Endodermal cell (in vitro differentiated cells): ENCODE measurements at places on chromosomes 3 and 15. TPM values are rescaled to one million over a fixed set of nuclear protein-coding genes. Genes with fewer than 3 reads are reported as not detected.

GRCh38 chr3:130088061-130088460 lies 6.4 kb downstream of the ALG1L2 start:
- no peaks in the 10 kb centered on the region for H3K27me3 ChIP-seq
- no peak overlapping the region for H3K27ac ChIP-seq
- no peaks in the 10 kb centered on the region for H3K36me3 ChIP-seq
- H3K4me1 ChIP-seq: no peaks in the 10 kb centered on the region

DNA sequence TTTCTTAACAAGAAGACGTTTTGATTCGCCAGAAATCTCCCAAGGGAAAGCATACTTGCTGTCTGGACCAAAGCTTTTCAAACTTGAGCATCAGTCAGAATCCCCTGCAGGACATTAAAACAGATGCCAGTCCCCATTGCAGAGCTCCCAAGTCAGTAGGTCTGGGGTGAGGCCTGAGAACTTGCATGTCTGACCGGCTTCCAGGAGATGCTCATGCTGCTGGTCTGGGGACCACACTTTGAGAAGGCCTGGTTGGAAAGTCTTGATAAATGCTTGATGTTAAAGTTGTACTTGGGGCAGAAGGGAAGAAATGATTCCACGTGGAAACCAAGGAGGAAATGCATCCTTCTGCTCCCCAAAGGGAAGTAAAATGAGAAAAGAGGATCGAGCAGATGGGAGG lies 24.3 kb upstream of the CAV3 start:
- H3K36me3 ChIP-seq: no peaks in the 10 kb centered on the region
- no peak overlapping the region for H3K27ac ChIP-seq
- no peak overlapping the region for H3K4me3 ChIP-seq
- peaks cover 18% of the 10 kb centered on the region for H3K27me3 ChIP-seq
- no peak for DNase-seq
- H3K4me1 ChIP-seq: peaks cover 3% of the 10 kb centered on the region

GRCh38 chr15:58046467-58046866 lies 19.0 kb downstream of the ALDH1A2 start:
- H3K36me3 ChIP-seq: no peaks in the 10 kb centered on the region
- no peak overlapping the region for H3K27ac ChIP-seq
- H3K27me3 ChIP-seq: peaks cover 66% of the 10 kb centered on the region
- H3K4me3 ChIP-seq: no peak overlapping the region
- DNase-seq: no peak
- H3K4me1 ChIP-seq: no peaks in the 10 kb centered on the region

- DNase-seq: no peak
- H3K27ac ChIP-seq: no peak overlapping the region
- H3K4me1 ChIP-seq: no peaks in the 10 kb centered on the region
- no peaks in the 10 kb centered on the region for H3K27me3 ChIP-seq
- H3K36me3 ChIP-seq: no peaks in the 10 kb centered on the region
These were observed 78.9 kb downstream of the FAM81A start for GRCh38 chr15:59516655-59517461.

GRCh38 chr15:66763186-66764071 lies 61.4 kb downstream of the SMAD6 start:
- H3K4me1 ChIP-seq: peaks cover 11% of the 10 kb centered on the region
- H3K27ac ChIP-seq: no peak overlapping the region
- no peaks in the 10 kb centered on the region for H3K27me3 ChIP-seq
- H3K36me3 ChIP-seq: peaks cover 50% of the 10 kb centered on the region

GRCh38 chr3:125090649-125091048 lies 34.9 kb upstream of the HEG1 start:
- no peaks in the 10 kb centered on the region for H3K4me1 ChIP-seq
- no peaks in the 10 kb centered on the region for H3K36me3 ChIP-seq
- H3K4me3 ChIP-seq: no peak overlapping the region
- H3K27me3 ChIP-seq: no peaks in the 10 kb centered on the region

The ITIH4 gene
- total RNA-seq: 4.6 and 6.2 TPM in 2 replicates

DNA sequence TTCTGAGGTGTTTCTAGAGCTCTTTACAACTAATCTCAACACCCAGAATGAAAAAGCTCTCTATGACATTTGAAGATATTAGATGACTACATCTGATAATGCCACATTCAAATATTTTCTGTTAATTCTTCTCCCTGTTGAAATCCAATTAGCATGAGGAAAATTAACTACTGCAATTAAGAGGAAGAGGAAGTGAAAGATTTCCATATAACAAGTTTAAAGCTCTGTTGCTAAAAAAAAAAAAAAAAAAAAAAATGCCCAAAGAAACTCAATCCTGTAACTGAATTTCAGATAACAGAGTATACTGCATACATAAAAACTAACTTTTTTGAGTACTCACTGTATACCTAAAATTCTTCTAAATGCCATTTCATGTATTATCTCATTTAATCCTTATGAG lies 109.8 kb downstream of the TNIK start:
- no peak for DNase-seq
- peaks cover 66% of the 10 kb centered on the region for H3K27me3 ChIP-seq
- H3K36me3 ChIP-seq: no peaks in the 10 kb centered on the region
- no peak overlapping the region for H3K27ac ChIP-seq
- H3K4me3 ChIP-seq: no peak overlapping the region
- peaks cover 6% of the 10 kb centered on the region for H3K4me1 ChIP-seq

- H3K27me3 ChIP-seq: no peaks in the 10 kb centered on the region
- H3K4me1 ChIP-seq: no peaks in the 10 kb centered on the region
- H3K36me3 ChIP-seq: no peaks in the 10 kb centered on the region
- DNase-seq: no peak
These were observed 30.5 kb downstream of the MINDY4B start for GRCh38 chr3:150874666-150875219.

The MNS1 gene
- 4.5 and 4.6 TPM in 2 replicates for total RNA-seq

DNA sequence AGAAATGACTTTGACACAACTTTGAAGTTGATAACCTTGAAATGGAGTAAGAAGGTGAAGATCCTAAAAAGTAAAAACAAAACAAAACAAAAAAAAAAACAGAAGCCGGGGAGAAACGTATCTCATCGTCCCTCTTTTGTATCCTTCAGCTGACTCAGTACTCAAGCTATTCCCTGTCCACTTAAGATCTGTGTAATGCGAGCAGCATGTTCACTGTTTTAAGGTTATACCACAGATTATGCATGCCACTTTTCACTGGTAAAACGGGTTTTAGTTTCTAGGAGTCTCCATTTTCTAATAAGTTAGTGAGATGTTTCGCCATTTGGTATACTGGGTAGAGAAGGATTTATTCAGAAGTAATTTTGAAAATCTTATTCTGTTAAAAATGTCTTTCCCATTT lies 324.3 kb downstream of the FEZF2 start:
- no peak overlapping the region for H3K27ac ChIP-seq
- no peak for DNase-seq
- no peak overlapping the region for H3K4me3 ChIP-seq
- H3K27me3 ChIP-seq: no peaks in the 10 kb centered on the region

DNA sequence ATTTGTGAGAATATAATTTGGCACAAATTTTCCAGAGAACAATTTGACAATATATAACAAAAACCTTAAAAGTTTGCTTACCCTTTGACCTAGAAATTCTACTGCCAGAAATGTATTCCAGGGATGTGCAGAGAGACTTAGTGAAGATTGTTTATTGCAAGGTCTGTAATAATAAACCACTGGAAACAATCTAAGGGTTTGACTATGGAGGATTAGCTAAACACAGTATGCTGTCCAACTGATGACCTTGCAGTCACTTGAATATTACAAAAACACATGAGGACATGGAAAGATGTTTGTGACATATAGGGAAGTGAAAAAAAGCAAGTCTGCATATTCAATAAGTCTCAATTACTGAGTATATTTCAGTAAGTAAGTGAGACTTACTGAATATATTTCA lies 48.1 kb upstream of the CDV3 start:
- no peak for DNase-seq
- H3K36me3 ChIP-seq: no peaks in the 10 kb centered on the region

DNA sequence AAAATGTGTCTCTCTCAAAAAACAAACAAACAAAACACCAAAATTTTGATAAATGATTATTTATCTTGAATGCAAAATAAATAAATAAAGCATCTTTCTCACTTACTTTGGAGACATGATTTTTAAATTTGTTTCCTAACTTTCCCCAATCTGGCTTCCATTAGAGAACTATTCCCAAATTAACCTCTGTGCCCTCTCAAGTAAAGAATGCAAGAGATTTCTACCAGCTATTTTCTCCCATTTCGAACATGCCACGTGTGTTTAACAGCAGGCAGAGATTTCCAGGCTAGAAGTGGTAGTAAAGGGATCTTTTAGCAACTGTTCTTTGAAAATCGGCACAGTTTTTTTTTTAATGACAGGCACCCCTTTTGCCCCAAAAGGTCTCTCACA lies 269.1 kb downstream of the SHQ1 start:
- no peak for DNase-seq
- no peaks in the 10 kb centered on the region for H3K4me1 ChIP-seq
- H3K4me3 ChIP-seq: no peak overlapping the region
- H3K27me3 ChIP-seq: no peaks in the 10 kb centered on the region
- no peak overlapping the region for H3K27ac ChIP-seq
- H3K36me3 ChIP-seq: no peaks in the 10 kb centered on the region

DNA sequence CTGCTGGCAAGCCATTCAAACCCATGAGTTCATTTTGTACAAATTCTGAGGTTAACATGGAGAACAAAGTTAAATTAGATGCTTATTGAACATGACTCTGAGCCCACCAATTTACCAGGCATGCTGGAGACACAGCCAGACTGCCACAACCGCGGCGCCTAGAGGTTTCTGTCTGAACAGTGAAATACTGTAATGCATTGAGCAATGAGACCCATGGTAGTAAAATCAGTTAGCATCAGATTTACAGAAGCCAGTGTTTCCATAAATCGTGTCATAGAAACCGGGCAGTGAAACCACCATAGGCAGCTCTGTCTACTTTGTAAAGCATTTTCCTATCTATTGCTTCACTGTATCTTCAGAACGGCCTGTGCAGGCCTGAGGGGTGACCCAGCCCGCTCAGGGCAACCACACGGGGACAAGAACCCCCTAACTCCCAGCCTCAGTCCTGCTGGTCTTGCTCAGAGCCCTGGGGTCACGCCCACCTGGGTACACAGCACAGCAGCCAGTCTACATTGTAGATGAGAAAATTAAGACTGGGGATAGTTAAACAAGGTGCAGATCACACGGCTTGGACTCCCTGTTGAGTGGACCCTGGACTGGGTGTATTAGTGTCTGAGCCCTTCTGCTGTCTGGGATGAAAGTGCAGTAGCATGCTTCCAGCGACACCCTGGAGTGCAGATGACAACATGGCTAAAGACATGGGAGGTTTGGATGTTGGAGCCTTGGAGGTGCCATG lies 44.2 kb downstream of the MGLL start:
- no peak overlapping the region for H3K4me3 ChIP-seq
- DNase-seq: no peak
- no peaks in the 10 kb centered on the region for H3K27me3 ChIP-seq
- H3K4me1 ChIP-seq: no peaks in the 10 kb centered on the region
- no peak overlapping the region for H3K27ac ChIP-seq

- H3K4me1 ChIP-seq: peaks cover 3% of the 10 kb centered on the region
- H3K27me3 ChIP-seq: no peaks in the 10 kb centered on the region
- H3K36me3 ChIP-seq: peaks cover 10% of the 10 kb centered on the region
- no peak for DNase-seq
These were observed 3.9 kb downstream of the SLC6A6 start for GRCh38 chr3:14406336-14406735.

DNA sequence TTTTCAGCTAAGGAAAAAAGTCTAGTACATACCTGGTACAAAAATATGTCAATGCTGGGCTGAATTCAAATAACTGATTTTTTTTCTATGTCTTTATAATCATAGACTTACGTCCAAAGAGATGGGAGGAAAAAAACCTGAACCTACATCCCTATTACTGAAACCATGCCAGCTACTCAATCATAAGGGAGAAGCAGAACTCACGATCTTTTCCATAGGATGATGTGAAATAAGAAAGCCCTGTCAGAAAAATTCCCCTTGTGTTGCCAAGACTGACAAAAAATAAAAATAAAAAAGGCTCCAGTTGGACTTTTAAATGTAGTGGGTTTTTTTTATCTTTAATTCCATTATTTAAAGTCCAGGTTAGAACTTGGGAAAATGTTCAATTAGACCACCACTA lies 3.3 kb downstream of the MSL2 start:
- H3K27me3 ChIP-seq: no peaks in the 10 kb centered on the region
- H3K36me3 ChIP-seq: peaks cover 8% of the 10 kb centered on the region
- H3K4me1 ChIP-seq: peaks cover 14% of the 10 kb centered on the region
- H3K27ac ChIP-seq: no peak overlapping the region

- no peak overlapping the region for H3K27ac ChIP-seq
- peaks cover 51% of the 10 kb centered on the region for H3K36me3 ChIP-seq
- H3K4me3 ChIP-seq: no peak overlapping the region
- DNase-seq: no peak
- no peaks in the 10 kb centered on the region for H3K27me3 ChIP-seq
These were observed 9.7 kb downstream of the CCDC12 start for GRCh38 chr3:46966811-46967210.

- H3K27me3 ChIP-seq: no peaks in the 10 kb centered on the region
- H3K4me1 ChIP-seq: peaks cover 1% of the 10 kb centered on the region
- H3K36me3 ChIP-seq: peaks cover 44% of the 10 kb centered on the region
- no peak overlapping the region for H3K4me3 ChIP-seq
These were observed 21.1 kb upstream of the RHO start for GRCh38 chr3:129507181-129507831.

The APOD gene
- not detected in 3 replicates for total RNA-seq

DNA sequence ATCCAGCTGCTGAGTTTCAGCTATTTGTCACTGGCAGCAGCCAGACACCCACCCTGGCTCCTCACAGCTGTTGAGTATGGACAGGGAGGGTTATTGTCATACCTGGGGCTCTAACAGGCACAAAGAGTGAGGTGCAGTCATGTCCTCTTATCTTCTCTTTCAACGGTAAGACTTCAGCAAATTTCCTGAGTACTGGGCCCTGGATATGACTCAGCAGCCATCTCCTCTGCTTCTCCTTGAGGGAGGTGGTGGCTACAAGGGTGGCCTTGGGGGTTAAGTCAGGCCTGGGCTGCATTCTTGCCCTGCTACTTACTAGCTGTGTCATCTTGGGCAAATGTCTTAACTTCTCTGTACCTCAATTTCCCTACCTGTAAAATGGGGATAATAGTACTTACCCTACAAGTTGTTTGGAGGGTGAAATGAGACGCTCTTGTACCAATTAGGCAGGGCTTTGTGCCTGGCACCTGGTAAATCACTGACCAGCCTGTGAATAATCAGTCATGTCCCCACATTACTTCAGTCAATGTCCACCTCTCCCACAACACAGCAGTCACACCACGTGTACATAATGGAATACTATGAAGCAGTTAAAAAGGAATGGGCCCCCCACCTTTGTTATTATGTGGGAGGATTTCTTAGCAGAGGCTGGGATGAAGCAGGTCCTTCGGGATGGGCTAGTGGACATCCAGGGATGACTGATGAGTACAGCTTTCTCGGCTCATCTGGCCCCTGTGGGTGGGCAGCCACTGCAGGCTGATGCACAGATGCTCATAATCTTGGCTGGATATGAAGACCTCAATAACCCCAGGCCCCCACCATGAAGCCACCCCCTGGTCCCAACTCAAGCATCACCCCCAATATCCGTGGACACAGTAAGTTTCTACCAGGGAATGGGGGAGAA lies 528.8 kb downstream of the SHQ1 start:
- H3K4me1 ChIP-seq: peaks cover 5% of the 10 kb centered on the region
- no peak overlapping the region for H3K27ac ChIP-seq
- H3K36me3 ChIP-seq: no peaks in the 10 kb centered on the region
- no peak overlapping the region for H3K4me3 ChIP-seq

The USP19 gene
- total RNA-seq: 61.9 and 63.2 TPM in 2 replicates

The PRRT3 gene
- 4.8 to 12.1 TPM (median 11.3 TPM) in 3 replicates for total RNA-seq

The SPRED1 gene
- total RNA-seq: 45.3 and 50.8 TPM in 2 replicates

The SNTN gene
- not detected in 3 replicates for total RNA-seq

GRCh38 chr15:26166429-26166828 lies 303.3 kb upstream of the ATP10A start:
- no peaks in the 10 kb centered on the region for H3K36me3 ChIP-seq
- DNase-seq: no peak
- H3K4me1 ChIP-seq: no peaks in the 10 kb centered on the region
- no peak overlapping the region for H3K27ac ChIP-seq
- no peaks in the 10 kb centered on the region for H3K27me3 ChIP-seq

The GMNC gene
- total RNA-seq: not detected in 3 replicates

The HERC2 gene
- 56.2 to 105 TPM (median 102 TPM) in 3 replicates for total RNA-seq
